ENCODE measurements at places on chromosomes 13 and 19.

DNA sequence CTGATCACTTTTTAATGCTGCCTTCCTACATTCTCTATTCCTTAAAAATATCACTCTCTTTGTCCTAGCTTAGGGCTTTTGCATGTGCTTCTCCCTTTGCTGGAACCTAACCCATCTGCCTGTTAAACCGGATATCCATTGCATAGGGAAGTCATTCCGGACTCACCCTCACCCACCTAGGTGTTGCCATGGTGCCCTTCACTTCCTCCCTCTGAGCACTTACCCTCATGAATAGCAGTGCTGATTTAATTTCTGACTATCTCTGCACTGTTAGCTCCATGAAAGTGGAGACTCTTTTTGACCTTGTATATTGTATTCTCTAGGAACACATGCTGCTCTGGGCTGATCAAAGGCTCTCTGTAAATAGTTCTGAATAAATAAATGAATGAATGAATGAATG is 401.9 kb downstream of the PCDH20 start:
- no peak for DNase-seq

GRCh38 chr13:33110386-33110712 is 94.1 kb downstream of the KL start:
- DNase-seq: no peak

- no peak for DNase-seq
Measured at GRCh38 chr13:22144806-22145205, 473.9 kb downstream of the FGF9 start.

GRCh38 chr13:40488869-40489391 is 177.5 kb downstream of the FOXO1 start:
- DNase-seq: peak; percentile 26

- DNase-seq: no peak
Measured at GRCh38 chr19:40590464-40591265, 10.5 kb upstream of the LTBP4 start.

DNA sequence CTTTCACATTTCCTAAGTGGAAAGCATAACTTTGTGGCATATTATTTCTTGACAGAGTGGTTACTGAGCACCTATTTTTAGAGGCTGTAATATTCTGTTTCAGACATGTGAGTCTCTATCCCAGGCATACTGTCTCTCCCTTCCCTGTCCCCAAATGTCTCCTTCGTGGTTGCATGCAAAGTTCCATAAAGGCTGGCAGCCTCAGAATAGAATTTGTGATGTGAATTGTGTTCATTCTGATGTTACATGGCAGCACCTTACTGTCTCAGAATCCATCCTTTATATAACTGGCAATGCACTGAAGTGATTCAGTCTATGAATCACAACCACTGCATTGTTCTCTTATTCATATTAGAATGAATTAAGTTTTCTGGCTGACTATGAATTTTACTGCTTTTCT is 89.0 kb upstream of the SLC7A1 start:
- no peak for DNase-seq

DNA sequence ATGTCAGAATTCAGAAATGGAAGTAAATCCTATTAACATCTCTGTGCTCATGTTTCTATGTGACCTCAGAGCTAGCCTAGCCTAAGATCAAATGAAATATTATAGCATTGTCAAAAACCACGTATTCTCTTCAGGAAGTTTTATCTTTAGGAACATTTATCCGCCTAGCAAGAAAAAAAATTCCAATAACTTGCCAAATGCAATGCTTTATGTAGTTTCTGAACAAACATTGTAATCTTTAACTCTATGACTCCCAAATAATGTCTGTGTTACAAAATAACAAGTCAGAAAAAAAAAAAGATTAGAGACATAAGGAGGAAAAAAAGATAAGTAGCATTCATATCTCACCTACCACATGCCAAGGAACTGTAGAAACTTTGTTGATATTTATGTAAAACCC is 18.4 kb upstream of the IPO5 start:
- no peak for DNase-seq

- DNase-seq: no peak
Measured at GRCh38 chr19:804419-805165, 7.3 kb downstream of the PTBP1 start.

GRCh38 chr19:14147797-14148605 is 11.6 kb upstream of the ASF1B start:
- DNase-seq: peak; percentile 74

DNA sequence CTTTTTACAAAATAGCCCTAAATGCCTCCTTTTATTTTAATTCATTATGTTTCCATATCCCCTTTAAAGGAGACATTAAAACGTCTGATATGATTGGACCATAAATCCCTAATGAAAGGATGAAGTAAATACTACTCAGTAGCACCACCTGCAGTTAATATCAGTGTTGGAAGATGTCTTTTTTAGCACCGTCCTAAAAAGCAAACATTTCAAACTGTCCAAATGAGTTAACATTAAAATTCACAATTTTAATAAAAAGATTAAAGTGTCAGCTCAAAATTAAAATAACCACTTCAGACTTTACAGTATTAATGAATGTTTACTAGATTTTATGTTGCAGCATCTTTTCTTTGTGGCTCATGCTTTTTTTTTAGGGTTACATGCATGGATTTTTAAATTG is 12.3 kb downstream of the ZNF507 start:
- no peak for DNase-seq

GRCh38 chr13:111043575-111043982 is 71.5 kb upstream of the ARHGEF7 start:
- no peak for DNase-seq

DNA sequence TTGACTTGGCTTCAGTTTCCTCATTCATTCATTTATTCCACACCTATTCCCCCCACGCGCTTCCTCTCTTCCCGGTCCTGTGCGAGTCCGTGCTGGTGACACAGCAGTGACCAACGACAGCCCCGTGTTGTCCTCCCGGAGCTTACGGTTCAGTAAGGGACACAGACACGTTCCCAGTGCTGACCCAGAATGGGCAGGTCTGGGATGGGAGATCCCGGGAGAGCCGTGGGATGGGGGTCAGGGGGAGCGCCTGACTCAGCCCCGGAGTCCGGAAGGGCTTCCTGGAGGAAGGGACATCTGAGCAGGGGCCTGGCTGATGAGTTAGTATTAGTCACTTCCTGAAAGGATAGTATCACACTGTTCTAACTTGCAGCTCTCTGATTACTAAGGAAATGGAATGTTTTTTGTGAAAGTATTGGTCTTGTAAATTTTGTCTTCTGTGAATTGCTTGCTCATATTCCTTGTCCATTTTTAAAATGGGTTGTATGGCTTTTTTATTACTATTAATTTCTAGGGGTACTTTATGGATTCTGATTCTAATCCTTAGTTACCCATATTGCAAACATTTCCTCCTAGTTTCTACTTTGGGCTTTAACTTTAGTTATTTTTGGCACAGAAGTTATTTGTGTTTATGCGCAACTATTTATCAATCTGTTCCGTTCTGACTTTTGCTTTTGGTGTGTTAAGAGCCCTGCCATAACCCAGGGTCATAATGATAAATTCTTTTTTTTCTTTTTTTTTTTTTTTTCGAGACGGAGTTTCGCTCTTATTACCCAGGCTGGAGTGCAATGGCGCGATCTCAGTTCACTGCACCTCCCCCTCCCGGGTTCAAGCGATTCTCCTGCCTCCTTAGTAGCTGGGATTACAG is 708 bp upstream of the ERCC1 start:
- peak; percentile 68 for DNase-seq

- no peak for DNase-seq
Measured at GRCh38 chr13:24165746-24166145, 5.2 kb downstream of the SPATA13 start.

DNA sequence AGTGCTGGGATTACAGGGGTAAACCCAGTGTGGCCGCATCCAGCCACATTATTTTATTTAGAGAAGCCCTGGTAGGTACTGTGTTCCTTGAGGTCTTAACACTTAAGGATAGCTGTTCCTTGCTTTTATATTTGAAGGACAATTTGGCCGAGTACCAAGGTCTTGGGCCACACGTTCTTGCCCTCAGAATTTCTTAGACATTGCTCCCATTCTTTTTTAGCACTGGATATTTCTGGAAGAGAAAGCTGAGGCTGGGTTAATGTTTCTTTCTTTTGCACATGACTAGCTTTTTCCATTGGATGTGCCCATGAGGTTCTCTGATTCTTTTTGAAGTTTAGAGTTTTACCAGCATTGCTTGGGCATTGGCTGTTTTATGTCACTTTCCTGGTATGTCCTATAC is 5.5 kb upstream of the RNF113B start:
- DNase-seq: no peak

DNA sequence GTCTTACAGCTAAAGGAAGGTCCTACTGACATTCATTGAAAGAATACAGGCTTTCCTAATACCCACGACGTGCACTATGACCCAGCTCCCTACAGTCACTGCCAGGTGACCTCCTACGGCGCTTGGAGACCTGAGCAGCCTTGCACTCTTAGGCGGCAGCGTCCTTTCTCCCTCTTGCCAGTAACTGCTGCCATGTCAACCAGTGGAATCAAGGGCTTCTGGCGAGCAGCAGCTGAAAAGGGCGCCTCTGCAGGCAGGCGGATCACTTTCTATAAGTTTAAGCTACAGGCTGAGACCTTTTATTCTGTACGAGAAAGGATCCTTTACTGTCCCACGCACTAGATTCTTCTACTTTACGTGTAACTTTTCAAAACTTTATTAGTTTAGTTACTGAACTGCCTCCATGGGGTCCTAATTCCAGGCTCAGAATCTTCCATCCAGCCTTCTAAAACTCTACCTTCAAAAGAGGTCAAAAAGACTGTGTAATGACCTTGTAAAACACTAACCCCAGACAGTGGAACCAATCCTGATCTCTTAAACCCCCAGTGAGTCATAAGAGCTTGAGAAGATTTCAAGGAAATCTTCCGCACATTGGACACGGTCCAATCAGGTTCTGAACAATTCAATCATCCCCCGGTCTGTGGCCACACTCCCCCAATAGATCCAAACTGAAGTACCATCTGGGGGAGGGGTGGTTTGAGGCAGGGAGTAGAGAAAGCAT is 1.9 kb downstream of the KCTD12 start:
- peak; percentile 50 for DNase-seq

DNA sequence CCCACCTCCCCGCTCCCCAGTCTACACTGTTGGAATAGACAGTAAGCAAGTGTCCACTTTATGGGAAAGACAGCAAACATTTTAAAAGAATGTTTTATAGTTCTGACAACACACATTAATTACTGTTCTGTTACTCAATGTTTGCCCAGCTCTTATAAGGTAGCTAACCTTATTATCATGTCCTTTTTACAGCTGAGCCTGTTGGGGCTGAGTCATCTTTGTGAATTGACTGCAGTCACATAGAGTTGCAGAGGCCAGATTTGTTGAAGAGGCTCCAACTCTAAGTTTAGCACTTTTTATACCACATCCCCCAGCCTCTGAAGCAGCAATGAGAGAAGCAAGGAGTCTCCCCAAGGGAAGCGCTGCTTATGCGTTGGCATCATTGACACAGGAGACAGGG is 76.2 kb downstream of the C13orf42 start:
- no peak for DNase-seq

DNA sequence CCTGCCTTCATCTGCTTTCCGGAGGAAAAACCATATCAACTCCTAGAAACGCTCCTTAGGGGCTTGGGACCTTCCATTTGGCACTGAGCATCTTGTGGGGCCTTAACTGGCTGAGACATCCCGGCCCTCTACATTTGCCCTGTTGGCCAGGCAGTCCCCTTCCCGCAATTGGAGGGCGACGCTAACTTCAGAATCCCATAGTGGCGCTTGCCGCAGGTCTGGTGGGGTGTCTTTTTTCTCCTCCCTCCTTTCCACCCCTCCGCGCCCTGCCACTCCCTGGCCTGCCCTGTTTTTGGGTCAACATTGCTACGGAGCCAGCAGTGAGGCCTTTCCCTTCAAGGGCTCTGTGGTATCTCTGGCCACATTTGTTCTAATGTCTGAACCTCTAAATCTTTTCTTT is 13.6 kb upstream of the CRTC1 start:
- no peak for DNase-seq

GRCh38 chr13:42832341-42833096 is 51.1 kb downstream of the FAM216B start:
- no peak for DNase-seq

DNA sequence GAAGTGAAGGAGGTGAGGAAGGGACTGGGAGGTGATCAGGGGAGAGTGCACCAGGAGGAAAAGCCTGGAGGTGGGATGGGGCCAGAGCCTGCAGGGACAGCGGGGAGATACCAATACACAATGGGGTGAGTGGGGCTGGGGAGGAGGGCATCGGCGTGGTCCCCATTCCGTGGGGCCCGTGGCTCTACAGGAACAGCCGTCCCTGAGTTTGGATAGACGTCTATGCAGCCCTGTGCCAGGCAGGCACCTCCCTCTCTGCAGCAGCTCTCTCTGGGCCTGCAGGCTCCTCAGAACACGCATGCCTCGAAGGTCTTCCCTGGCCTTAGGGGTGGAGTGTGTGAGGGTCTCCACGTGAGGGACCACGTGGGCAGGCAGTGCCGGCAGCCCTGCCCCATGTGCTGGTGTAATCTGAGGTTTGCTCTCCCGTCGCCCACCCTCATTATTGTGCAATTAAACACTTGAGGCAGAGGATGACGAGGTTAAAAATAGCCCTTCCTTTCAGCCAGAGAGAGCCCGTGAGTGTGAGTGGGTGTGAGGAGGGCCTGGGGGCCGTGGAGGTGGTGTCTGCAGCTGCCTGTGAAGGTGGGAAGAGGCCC is 16.5 kb downstream of the C2CD4C start:
- DNase-seq: no peak

GRCh38 chr19:41783612-41784011 is 12.8 kb upstream of the CEACAM3 start:
- no peak for DNase-seq

- no peak for DNase-seq
Measured at GRCh38 chr19:12984683-12985048, 10.6 kb upstream of the NFIX start.

- DNase-seq: no peak
Measured at GRCh38 chr13:75738841-75739240, 102.7 kb downstream of the LMO7 start.

- peak; percentile 62 for DNase-seq
Measured at GRCh38 chr19:7386308-7386707, 37.6 kb downstream of the ARHGEF18 start.

DNA sequence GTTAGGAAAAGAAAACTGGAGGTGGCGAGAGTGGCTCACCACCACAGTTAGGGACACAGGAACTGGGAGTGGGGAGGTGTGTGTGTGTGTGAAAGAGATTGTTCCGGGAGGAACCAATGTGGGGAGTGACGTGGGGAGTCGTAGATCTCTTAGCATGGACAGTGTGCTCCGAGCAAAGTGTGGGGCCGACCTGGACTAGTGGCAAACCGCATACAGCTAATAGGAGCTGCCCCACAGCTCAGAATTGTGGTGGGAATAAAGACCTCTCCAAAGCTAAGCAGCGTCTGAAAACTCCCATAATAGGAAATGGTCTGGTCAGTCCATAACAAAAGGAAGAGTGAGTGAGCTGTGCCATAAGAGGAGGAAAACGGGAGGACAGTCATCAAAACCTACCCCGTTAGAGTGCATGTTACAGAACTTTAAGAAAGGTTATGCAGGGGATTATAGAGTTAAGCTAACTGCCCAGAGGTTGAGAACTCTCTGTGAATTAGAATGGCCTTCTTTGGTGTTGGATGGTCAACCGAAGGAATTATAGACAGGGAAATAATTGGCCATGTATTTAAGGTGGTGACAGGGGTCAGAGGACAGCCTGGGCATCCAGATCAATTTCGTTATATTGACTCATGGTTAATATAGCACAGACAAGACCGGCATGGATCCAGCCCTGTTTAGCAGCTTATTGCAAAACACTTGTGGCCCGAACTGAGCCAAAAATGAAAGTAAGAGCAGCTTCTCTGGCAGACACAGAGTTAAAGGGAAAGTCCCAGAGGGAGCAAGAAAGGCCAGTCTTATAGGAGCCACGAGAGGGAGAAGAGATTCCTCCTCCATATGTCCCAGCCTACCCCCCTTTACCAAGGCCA is 8.9 kb upstream of the SLC15A1 start:
- no peak for DNase-seq

Data from activated CD4-positive, alpha-beta T cell treated with anti-CD3 and anti-CD28 coated beads for 36 hours (primary cell).